ENCODE measurements at places on chromosomes 5 and 9. TPM values are rescaled to one million over a fixed set of nuclear protein-coding genes. Genes with fewer than 3 reads are reported as not detected.
A peak's percentile ranks its signal among the peaks of the same experiment; 100 is the strongest.

GRCh38 chr9:110626101-110626829 is 42.3 kb upstream of the MUSK start:
- DNase-seq, result no peak

DNA sequence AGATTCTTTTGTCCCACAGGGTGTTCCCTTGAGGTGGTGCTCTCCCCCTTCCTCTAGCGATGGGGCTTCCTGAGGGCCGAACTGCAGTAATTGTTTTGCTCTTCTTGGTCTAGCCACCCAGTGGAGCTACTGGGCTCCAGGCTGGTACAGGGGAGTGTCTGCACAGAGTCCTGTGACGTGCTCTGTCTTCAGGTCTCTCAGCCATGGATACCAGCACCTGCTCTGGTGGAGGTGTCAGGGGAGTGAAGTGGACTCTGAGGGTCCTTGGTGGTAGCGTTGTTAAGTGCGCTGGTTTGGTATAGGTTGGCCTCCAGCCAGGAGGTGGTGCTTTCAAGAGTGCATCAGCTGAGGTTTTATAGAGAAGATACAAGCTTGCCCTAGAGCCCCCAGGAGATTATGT is 20.4 kb upstream of the CEP72 start:
- no peak for DNase-seq

The DCTN3 gene
- 23.6 TPM for total RNA-seq

The ENG gene
- 1.4 TPM for total RNA-seq

The SLC9A3 gene
- 1.8 TPM for total RNA-seq

- DNase-seq, result no peak
Measured at GRCh38 chr9:106954974-106955850, 92.2 kb downstream of the ZNF462 start.

The F12 gene
- 3.2 TPM for total RNA-seq

- DNase-seq, result no peak
Measured at GRCh38 chr5:145056800-145057199, 778.3 kb downstream of the PRELID2 start.

The SLC34A1 gene
- total RNA-seq, result not detected

GRCh38 chr9:130963337-130963908 is 24.4 kb upstream of the FIBCD1 start:
- DNase-seq, result peak; percentile 42

The ERGIC1 gene
- total RNA-seq, result 102 TPM

DNA sequence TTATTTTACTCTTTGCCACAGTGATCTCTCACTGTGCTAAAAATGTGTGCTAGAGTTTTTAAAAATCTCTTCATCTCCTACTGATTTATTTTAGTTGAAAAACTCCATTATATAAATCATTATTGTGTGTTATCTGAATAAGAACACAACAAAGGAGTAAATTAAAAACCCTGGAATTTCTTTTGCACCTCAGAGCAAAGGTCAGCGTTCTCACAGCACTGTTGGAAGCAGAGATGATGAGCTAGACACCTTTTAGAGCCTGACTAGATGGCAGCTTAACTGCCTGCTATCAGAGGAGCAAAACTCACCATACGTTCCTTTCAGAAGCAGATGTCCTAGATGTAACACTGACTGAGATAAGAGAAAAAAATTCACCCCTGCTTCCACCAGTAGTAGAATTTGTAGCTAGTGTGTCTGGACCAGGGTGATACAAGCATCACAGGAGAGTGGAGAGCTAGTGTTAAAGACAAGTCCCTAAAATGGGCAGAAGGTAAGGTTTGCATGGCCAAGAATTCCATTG is 147.1 kb downstream of the ENTREP1 start:
- DNase-seq, result no peak

The ABHD17B gene
- total RNA-seq, result 68.9 TPM

- no peak for DNase-seq
Measured at GRCh38 chr5:92023555-92023954, 640.4 kb upstream of the ARRDC3 start.

DNA sequence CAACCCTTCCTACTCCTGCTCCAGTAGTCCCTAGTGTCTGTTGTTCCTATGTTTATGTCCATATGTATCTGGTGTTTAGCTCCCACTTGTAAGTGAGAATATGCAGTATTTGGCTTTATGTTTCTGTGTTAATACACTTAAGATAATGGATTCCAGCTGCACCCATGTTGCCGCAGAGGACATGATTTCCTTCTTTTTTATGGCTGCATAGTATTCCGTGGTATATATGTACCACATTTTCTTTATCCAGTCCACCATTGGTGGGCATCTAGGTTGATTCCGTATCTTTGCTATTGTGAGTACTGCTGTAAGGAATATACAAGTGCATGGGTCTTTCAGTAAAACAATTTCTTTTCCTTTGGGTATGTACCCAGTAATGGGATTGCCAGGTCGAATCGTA is 5.2 kb upstream of the ARRDC3 start:
- no peak for DNase-seq

DNA sequence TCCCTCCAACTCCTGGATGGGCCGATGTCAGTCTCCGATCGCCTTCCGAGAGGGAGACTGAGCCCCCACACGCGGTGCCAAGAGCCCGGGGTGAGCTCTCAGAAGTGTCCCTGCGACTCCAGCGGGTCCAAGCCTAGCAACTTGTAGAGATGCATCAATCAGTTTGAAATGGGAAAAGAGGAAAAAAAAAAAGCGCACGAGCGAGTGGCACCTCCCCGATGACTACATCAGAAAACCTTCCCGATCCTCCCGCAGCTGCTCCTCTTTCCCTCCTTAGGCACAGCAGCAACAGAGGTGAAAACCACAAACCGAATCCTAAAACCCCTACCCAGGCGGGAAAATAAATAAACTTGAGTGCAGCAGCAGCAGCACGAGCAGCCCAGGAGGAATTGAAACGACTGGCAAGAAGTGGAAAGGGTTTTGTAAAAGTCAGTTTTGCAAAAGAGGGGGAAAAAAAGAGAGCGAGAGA is 1.0 kb upstream of the EFNA5 start:
- DNase-seq, result peak; percentile 69

The ACOT12 gene
- not detected for total RNA-seq

- DNase-seq, result no peak
Measured at GRCh38 chr9:107548298-107549142, 59.0 kb upstream of the KLF4 start.

- DNase-seq, result no peak
Measured at GRCh38 chr5:163789870-163790269, 284.5 kb downstream of the MAT2B start.

DNA sequence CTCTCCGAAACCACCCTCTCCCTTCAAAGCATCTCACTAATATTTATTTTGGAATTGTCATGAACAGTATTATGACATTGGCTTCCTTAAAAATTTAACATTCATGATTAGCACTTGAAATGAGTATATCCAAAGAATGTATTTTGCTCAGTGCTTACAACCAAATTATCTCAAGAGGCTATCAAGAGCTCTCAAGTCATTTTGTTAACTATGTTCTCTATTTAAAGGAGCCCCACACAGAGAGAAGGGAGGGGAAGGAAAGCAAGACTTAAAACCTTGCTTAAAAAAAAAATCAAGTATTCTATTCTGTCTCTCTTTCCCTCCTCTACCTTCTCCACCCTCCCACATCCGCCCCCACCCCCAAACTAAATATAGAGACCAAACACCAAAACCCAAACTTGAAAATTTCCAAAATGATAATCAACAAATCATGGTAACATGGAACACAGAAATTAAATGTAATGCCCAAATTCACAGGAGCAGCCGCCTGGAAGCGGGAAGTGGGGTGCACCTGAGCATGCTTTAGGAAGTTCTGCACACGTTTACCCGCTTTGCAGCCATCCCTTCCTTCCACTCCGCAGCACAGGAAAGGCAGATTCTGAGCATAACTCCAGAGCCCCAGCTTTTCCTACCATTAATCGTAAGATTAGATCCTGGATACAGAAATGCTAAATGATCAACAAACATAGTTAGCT is 66.9 kb downstream of the EBF1 start:
- no peak for DNase-seq

DNA sequence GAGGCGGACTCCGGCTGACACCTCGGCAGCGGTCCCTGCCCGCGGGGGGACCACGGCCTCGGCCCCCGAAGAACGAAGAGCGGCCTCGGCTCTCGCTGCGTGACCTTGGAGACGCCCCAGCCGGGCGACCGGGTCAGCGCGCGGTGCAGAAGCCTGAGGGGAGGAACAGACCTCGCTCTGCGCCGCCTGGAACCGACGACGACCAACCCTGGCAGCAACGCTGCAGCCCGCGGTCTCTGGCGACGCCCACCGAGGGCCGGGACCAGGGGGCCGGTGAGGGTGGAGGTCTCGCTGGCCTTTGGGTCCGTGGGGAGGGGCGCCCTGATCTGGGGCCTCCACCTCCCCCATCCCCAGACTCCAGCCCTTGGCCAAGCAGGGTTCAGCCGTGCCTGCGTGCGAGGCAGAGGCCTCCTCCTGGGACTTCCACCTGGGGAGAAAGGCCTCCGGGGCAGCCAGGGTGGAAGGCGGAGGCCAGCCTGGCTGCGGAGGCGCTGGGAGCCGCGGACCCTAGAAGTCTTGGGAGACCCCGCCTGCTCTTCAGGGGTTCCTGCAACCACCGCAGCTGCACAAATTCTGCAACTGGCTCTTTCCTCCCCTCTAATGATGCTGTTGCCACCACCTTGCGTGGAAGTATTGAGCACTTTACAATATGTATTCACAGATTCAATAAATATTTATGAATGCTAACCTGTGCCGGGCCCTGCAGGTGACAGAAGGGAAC is 44.3 kb upstream of the SLC12A7 start:
- DNase-seq, result no peak

- no peak for DNase-seq
Measured at GRCh38 chr9:80789831-80790230, 899.5 kb downstream of the TLE1 start.
